ENCODE measurements at places on chromosomes 13 and 19.

DNA sequence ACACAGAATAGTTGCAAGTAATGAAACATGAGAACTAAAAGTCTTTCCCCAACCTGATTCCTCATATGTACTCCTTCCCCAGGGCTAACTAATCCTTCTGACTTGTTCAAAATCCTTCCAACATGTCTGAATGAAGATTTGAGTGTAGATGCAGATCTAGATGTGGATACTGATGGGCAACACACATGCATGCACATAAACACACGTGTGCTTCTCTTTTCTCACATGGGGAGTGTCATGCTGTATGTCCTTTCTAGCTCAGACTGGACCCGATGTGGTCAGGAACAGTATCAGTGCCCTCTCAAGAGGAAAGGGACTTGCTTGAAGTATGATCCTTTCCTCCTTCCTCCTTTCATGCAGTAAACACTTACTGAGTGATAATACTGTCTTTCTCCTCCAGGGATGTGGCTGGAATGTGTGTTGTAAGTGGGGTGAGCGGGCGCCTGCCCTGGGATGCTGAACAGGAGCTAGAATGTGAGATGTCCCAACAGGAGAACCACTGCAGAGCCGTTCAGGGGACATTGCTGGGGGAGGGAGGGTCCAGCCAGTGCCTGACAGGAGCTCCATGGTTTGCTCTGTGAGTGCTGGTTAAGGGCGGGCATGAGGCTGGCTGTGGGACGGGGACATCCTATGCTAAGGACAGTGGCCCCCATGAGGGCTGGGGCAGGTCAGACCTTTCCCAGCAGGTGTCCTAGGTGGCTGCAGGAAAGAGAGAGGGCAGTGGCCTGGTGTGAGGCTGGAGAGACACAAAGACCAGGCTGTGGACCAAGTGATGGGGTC, 146.9 kb downstream of the TEX29 start:
- no peak for DNase-seq

- no peak for DNase-seq
These were observed 20.7 kb upstream of the TINCR start for GRCh38 chr19:5588441-5588840.

DNA sequence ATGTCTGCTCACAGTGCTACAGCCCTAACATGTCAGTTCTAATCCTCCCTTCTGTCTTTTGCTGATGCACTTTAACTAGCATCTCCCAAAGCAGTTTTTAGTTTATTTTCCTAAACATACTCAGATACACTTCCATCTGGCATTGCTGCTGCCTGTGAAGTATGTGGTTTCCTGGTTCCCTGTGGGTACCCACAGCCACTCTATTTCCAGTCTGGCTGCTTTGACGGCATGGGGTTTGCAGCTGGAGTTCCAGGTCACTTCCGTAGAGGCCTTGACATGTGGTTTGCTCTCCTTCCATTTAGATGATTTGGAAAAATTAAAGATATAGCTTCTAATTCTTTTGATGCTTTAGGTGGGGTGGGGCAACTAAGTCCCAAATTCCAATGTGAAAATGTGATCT, 375.5 kb downstream of the PCDH20 start:
- DNase-seq: no peak

DNA sequence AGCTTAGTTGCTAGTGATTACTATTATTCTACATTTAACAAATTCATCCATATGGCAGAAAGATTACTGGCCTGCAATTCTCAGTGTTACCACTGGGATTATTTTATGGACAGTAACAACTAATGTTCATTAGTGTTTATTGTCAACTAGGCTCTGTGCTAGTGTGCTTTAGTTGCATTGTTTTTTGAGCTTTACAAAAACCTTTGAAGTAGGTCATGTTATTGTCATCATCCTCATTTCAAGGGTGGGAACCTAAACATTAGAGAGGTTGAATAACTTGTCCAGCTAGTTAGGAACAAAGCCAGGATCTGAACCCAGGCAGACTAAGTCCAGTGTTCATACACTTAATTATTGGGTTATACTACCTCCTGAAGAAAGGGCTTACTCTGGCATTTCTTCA, 27.8 kb upstream of the TDRD3 start:
- DNase-seq: no peak

DNA sequence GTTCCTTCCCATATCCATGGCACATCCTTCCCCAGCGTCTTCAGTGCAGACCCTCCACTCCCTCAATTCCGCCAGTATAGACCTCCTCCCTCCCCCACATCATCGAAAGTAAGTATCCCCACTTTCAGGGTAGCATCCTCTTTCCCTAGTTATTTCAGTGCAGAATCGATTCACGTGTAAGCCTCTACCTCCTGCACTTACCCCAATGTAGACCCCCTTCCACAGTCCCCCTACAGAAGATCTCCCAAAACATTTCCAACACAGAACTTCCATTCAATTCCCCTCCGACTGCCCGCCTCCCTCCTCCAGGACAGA, 664 bp downstream of the IRF3 start:
- no peak for DNase-seq

DNA sequence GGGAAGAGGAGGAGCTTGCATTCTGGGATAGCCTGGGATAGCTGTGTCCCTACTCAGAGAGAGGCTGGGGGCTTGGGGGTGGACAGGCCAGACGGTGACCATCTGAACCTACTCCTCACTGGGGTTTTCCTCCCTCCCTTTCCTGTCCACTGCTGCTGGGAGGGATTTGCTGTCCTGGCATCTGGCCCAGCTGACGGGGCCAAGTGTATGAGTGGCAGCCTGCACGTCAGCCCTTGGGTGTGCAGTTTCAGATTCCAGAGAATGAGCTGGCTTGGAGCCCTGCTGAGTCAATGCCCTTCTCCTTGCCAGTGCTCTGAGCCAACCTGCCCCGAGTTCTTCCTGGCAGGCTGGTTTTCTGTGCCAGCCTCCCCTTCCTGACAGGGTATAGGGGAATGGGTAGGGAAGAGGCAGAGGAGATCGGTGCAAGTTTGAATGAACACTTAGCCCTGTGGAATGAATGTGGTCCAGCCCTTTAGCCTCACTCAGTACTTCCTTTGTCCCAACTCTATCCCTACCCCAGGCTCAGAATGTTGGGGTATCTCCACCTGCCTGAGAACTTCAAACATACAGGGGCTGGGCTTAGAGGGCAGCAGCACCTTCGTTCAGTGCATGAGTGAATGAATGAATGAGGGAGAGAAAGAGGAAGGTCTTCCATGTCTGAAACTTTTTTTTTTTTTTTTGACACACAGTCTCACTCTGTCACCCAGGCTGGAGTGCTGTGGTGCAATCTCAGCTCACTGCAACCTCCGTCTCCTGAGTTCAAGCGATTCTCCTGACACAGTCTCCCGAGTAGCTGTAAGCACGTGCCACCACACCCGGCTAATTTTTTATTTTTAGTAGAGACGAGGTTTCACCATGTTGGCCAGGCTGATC, 1.8 kb upstream of the ANGPTL4 start:
- no peak for DNase-seq

- no peak for DNase-seq
These were observed 748 bp upstream of the ZNF552 start for GRCh38 chr19:57815247-57816075.

DNA sequence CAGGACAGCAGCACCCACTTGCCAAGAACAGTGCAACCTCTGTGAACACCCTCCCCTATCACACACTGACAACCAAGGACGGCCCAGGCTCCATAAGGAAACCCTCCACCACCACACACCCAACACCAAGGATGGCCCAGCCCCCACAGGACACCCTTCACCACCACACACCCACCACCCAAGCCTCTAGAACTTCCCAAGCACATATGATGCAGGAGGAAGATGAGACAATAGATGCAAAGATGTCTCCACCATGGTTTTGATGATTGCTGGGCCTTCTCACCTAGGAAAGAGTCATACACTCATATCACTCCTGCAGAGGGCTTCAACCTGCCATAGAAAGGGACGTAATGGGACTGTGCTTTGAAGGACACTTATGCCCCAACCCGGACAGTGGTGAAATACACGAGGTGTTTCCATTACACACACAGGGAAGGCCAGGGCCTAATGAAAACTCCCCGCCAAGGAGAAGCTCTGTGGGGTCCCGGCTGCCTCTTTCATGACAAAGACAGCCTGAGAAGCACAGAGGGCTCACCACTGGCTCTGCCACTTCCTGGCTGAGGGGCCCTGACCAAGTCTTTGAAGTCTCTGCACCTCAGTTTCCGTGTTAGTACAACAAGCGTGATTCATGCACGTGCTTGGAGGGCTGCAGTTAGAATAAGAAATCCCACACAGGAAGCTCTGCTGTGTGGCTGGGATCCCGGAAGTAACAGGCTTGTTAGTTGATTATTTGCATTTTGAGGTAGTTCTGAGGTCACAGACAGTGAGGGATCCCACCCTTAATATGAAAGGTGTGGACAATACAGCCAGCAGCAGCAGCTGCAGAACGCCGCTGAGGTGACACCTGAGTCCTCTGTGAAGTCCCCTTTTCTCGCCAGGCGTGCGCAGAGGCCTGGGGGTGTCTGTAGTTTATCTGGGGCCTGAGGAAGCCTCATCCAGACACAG, 61.9 kb upstream of the ATP12A start:
- peak; percentile 58 for DNase-seq

DNA sequence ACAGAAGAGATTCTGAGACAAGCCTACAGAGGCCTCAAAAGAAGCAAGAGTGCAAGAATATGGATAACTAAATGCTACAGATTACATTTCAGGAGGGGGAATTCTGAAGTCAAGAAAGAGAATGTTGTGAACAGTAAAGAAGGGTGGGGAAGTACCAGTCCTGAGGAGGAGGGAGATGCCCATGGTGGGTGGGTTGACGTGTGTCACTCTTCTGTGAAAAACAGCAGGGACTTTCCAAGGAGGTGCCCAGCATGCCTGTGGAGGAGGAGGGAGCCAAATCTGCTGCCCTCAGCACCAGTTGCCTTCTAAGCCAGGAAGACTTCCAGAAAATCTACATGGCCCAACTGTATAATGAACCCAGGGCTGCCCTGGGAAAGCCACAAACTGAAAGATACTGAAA, 87.7 kb downstream of the SGCG start:
- DNase-seq: peak; percentile 24

DNA sequence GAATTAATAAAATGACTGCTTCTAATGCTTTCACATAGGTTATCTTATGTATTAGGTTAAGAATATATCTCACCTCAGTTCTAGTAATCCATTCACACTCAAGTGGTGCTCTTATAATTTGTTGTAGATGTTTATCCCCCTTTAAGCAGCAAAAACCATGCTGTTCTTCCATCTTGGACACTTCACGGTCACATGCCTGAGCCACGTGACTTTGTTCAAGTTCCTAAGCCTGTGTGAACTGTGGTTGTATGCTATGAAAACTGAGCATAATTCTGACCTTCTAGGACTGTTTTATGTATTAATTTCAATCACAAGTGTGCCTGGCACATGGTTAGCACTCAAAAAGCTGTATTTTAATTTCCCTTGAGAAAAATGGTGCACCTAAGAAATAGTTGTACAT, 41.2 kb upstream of the STARD13 start:
- no peak for DNase-seq

DNA sequence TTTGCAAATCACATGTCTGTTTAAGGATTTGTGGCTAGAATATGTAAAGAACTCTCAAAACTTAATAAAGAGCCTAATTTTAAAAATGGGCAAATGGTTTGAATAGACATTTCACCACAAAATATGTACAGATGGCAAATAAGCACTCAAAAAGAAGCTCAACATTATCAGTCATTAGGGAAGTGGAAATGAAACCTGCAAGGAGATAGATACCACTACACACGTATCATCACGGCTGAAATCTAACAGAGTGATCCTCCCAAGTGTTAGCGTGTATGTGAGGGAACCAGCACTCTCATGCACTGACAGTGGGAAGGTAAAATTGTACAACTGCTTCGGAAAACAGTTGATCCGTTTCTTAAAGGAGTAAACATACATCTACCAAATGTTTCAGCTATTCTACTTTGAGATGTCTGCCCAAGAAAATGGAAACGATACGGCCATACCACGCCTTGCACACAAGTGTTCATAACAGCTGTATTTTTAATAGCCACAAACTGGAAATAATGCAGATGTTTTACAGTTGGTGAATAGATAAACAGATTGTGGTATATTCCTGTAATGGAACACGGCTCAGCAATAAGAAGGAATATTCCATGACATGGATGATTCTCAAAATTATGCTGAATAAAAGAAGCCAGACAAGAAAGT, 14.5 kb downstream of the ARHGEF7 start:
- DNase-seq: no peak

DNA sequence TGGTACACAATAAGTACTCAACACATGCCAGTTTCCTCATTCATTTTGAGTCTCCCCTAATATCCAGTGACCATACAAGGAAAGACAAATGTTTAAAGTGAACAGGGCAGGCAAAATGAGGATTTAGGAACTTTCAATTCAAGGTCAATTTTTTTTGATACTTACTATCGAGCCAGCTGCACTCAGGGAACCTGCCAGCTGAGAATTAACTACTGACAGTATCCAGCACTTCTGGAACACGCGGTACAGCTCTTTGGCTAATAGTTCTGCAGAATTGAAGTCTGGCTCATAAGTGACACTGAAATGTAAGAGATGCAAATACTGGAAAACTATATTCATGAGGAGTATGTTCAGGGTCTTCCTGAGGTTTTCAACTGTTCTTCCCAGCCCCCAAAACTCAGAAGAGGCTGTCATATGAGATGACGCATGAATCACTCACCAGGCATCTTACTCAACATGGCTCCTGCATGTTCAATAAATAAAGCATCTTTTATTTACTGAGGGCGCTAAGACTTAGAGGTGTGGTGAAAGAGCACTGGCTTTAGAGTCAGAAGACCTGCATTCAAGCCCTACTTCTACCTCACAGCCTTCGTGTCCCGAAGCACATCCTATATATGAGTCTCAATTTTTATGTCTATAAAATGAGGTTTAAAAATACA, 25.6 kb downstream of the RUBCNL start:
- no peak for DNase-seq

- DNase-seq: no peak
These were observed 36.5 kb downstream of the CLEC17A start for GRCh38 chr19:14619404-14619803.

- no peak for DNase-seq
These were observed 172.9 kb upstream of the UBL3 start for GRCh38 chr13:30023196-30023895.

DNA sequence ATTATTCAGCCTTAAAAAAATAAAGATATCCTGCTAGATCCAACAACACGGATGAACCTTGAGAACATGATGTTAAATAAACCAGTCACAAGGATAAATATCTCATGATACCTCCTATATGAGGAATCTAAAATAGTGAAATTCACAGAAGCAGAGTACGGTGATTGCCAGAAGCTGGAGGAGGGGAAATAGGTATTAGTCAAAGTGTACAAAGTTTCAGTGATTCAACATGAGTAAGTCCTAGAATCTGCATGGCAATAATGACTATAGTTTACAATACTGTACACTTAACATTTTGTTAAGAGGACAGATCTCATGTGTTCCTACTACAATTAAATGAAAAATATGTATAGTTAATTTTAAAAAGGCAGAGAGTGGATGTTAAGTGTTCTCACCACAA, 206.6 kb upstream of the SLC10A2 start:
- no peak for DNase-seq

DNA sequence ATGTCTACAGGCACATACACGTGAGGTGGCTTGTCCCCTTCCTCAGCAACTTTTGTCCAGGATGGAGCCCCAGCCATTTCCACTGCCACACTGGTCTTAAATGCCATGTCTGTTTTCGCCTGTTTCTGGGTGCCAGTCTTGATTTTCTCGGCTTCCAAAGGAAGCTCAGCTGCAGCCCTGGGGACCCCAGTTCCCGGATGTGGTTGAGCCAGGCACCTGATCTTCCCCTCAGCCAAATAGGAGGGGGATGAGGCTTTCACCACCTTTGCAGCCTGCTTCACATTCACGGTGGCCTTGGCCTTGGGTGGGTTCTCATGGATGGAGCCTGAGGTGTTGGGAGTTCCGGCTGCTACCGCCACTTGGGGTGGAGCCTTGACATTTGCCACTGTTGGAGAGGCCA, 8.7 kb downstream of the IQCN start:
- no peak for DNase-seq

Data from activated naive CD4-positive, alpha-beta T cell treated with Interleukin-2 at 50 U/mL for 16 hours (primary cell).